ENCODE measurements at places on chromosomes 7 and 10.
A peak's percentile ranks its signal among the peaks of the same experiment; 100 is the strongest.

DNA sequence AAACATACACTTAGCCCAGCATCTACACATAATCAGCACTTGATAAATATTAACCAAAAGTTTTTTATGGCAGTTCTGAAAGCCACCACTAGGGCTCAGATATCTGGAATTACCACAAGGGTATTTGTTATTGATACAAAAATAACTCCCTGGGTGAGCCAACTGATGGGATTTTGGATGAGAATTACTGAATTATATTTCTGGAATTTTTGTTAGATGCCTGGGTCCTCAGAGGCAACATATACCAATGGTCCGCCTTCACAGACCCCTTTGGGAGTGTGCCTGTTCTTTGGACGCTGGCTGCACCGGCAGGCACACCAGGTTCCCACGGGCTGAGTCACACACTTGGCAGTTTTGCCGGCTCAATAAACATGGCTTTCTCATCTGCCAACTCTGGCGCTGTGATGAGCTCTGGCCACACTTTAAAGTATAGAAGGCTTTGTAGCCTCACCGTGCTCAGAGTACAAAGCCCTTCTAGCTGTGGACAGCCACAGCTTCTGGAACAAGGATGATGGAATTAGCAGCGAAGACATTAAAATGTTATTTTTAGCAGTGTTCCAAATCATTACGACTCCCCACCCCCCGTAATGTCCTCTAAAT lies 24.5 kb upstream of the EEPD1 start:
- peak; percentile 22 for DNase-seq

DNA sequence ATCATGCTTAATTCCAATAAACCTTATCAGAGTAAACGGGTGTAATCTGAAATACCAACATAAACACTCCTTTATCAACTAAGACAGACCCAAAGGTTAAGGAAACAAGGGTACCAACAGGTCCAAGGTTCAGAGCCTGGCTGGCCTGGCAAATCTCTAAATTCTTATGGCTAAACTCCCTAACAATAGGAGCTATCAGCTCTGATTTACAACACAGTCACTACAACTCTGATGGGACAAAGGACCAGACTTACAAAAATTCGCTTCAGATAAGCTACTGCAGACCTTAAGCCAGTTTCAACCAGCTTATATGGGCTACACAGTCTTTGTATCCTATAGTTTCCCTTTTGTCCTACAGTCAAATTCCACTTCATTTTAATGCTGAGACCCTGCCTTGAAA lies 381.9 kb downstream of the ZWINT start:
- DNase-seq, result no peak

DNA sequence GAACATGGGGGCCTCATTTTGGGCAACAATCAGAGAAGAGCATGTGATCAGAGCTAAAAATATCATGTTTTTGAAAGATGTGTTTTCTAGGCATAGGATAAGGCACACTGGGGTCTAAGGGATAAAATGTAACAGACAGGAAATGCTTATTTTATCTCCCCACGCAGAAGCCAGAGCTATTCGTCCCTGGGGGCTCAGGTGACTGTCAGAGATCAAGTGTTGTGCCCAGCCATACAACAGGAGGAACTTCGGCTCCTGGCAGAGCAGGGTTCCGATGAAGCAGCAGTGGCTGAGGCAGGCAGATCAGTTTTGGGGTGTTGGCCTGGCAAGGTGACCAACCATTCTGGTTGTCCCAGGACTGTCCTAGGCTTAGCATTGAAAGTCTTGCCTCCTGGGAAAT lies 15.2 kb downstream of the NPY start:
- DNase-seq, result no peak

GRCh38 chr10:75291805-75292204 lies 56.0 kb upstream of the COMTD1 start:
- no peak for DNase-seq

- no peak for DNase-seq
These were observed 65.5 kb downstream of the LRRC17 start for GRCh38 chr7:102978284-102978683.

GRCh38 chr7:28490831-28491230 lies 78.5 kb downstream of the CREB5 start:
- DNase-seq, result no peak

DNA sequence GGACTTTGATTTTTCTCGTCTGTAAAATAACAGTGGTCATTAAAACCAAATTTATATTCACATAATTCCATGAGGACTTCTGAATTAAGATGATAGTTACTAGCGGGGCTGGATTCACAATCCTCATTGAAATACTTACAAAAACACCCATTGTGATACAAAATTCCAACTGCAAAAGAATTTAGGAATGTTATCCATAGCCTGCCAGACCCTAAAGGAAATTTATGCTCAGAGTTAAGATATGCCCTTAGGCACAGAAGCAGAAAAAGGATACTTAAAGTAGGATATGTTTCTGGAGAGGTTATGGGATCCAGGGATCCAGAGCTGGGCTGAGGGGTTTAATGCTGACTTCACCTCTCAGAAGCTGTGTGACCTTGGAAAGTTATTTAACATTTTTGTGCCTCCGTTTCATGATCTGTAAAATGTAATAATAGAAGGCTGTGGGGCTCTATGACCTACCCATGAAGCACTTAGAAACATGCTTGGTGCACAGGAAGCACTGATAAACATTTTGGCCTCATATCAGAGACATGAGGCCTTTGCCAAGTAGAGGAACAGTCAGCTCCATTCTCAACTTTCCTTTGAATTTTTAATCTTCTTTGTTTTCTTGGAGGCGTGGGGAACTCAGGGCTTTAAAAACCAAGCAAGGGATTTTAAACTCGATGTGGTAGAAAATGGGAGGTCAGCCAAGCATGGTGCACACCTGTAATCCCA lies 744.7 kb downstream of the KCNMA1 start:
- DNase-seq, result no peak

GRCh38 chr10:130814610-130815009 lies 496.9 kb downstream of the TCERG1L start:
- DNase-seq, result no peak

DNA sequence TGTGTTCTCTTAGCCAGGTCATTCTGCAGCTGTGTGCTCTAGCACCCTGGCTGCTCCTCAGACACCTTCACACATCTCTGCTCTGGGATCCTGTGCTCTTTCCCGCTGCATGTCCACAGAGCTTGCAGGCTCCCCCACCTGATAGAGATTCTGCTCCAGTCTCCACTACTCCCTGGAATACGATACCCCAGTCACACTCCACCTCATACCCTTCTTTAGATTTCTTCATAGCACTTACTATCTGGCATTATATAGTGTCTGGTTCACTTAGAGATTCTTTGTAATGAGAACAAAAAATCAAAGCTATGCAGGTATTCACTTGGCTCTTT lies 88.0 kb downstream of the CELF2 start:
- DNase-seq, result no peak

- no peak for DNase-seq
These were observed 24.0 kb downstream of the SRPK2 start for GRCh38 chr7:105364684-105365083.

- no peak for DNase-seq
These were observed 57.3 kb upstream of the NRG3 start for GRCh38 chr10:81817596-81818170.

DNA sequence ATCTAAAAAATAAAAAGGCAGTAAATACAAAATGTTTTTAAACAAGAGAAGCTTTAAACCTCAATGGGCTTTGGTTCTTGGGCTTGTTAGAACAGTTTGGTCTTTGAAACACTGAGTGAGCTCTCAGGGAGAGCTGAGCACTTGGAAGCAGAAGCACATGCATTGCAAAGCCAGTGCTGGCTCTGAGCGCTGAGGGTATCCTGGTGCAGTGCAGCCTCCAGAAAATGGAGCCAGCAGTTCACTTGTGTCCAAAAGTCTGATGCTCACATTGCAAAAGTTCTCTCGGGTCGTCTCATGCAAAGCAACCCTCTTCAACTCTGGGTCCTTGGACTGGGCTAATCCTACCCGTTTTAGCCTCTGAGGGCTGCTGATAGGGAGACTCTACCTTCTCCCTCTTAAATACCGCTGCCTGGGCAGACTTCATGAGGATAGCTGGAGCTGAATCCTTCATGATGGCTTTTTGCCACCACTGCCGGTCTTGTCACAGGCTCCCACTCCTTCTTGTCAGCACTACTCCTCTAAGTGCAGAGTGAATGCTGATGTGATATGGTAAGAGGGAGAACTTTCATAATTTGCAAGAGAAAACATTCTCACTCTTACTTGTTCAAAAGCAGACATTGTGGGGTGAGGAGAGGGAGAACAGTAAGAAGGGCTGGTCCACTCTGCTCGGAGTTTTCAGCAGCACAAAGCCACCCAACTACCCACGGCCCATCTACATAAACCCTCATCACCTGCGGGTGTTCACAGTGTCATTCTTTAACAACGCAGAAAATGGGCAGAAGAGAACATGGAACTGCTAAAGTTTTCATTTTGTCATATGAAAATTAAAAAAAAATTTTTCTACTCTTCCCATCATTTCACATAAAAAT lies 42.2 kb upstream of the BMPER start:
- peak; percentile 24 for DNase-seq

- no peak for DNase-seq
These were observed 88.9 kb upstream of the ODAD2 start for GRCh38 chr10:28087661-28088351.

DNA sequence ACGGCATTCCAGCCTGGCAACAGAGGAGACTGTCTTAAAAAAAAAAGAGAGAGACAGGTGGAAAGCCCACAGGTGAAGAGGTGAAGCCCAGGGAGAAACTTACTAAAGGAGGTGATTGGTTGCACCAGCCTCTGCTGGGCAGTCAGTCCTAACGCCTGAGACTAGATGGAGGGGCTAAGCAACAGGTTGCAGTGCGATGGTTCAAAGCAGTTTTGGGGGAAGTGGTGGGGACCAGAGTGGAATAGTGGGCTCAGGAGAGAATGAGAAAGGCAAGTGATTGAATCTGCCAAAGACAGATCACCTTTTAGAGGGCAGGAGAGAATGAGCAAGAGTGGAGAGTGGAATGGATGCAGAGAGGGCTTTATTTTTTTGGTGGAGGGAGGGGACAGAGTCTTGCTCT lies 100.0 kb upstream of the KCTD7 start:
- DNase-seq, result no peak

GRCh38 chr7:10122551-10123100 lies 851.0 kb upstream of the PHF14 start:
- DNase-seq, result peak; percentile 95

GRCh38 chr10:7577176-7577575 lies 89.6 kb downstream of the ITIH5 start:
- no peak for DNase-seq

- no peak for DNase-seq
These were observed 49.5 kb downstream of the IKZF1 start for GRCh38 chr7:50353894-50354595.

DNA sequence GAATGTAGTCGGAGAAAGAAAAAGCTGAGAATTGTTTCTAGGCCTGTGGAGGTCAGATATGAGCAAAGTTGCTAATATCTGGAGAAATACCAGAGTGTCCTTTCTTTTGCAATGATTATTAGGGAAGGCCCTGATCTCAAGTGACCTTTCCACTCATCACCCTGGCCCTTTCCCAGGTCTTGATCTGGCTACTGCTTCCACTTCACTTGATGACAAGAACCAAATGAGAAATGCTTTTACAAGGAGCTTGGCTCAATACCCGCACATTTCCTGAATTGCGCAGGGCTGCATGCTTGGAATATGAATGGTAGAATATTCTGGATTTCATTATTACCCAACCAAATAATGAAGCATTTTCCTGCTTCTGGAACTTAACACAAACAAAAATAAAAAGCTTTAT lies 104.6 kb downstream of the ITGB8 start:
- DNase-seq, result no peak

GRCh38 chr10:127283017-127283416 lies 86.6 kb upstream of the INSYN2A start:
- DNase-seq, result no peak

DNA sequence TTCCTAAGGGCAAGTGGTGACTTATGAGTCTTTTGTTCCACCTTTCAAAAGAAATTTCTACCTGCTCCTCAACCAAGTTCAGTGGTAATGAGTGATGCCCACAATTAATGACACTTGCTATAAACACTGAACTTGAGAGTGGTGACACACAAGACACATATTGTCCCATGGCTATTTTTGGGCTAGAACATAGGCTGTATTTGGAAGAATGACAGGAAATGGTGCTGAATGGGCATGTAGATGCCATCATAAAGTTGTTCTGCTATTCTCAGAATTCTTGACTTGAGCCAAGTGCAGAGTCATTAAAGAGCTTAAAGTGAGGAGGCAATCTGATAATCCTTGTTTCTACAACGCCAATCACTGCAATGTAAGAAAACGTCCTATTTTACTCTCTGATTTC lies 313.3 kb downstream of the AGMO start:
- DNase-seq, result no peak

- DNase-seq, result no peak
These were observed 124.4 kb downstream of the AMPH start for GRCh38 chr7:38506756-38507155.

GRCh38 chr7:169276-170172 lies 22.8 kb upstream of the FAM20C start:
- DNase-seq, result no peak

DNA sequence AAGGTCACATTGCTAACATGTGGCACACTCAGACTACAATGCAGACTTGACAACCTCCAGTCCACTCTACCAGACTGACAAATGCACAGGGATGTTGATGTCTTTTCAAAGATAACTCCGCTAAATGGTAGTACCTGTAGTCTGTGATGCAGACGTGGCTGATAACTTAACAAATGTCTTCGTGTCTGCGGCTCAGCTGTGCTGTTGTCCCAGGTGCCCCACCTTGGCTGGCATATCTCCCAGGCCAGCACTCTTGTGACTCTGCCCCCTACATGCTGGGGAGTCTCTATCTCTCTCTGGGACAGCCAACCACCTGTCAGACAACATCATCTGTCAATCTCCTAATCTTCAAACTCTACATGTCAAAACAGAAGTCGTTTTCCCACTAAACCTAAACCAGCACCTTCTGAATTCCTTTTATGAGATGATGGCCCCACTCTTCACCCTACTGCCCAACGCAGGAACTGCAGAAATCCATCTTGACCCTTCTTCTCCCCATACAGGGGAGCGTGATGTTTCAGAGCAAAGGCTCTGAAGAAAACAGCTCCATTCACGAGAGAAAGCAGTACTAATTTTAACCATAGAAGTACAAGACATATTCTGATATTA lies 156.4 kb downstream of the USP6NL start:
- no peak for DNase-seq

- no peak for DNase-seq
These were observed 462.4 kb upstream of the SORCS1 start for GRCh38 chr10:107626862-107627261.

DNA sequence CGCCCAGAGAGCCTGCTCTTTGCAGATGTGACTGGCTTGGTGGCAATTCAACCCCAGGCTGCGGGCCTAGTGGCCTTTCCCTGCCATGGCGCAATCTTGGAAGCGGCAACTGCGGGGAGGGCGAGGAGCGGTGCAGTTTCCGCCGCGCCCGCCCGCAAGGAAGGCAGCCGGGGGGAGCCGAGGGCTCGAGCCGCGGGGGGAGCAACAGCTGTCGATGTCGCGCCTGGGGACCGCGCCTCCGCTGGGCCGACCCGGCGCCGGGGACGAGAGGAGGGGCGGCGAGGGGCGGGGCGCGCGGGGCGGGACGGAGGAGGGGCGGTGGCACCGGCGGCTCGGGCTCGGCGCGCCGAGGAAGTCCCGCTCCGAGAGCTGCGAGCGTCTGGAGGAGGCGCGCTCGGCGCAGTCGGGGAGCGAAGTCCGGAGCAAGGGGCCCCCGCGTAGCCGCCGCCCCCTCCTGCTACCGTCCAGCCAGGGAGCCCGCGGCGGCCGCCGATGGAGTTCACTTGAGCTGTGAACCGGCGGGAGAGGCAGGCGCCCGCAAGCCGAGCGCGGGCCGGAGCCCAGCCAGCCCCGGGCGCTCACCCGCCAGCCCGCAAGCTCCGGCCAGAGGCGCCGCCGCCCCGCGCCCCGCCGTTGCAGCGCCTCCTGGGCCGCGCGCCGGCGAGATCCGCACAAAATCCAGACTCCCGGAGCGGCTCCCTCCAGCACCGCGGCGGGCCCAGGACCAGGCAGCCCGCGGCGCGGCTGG lies 438.1 kb upstream of the GALNT17 start:
- DNase-seq, result peak; percentile 71

All from hippocampal formation (tissue), 2 donors.